Stimulated activated naive B cell treated with anti-CD40 and anti-IgM and Interleukin-4, amounts not matched to agents 10 μg/mL and 1 μg/mL and 100 μg/mL, for 72 hours (primary cell): ENCODE measurements at places on chromosomes 4 and X.

DNA sequence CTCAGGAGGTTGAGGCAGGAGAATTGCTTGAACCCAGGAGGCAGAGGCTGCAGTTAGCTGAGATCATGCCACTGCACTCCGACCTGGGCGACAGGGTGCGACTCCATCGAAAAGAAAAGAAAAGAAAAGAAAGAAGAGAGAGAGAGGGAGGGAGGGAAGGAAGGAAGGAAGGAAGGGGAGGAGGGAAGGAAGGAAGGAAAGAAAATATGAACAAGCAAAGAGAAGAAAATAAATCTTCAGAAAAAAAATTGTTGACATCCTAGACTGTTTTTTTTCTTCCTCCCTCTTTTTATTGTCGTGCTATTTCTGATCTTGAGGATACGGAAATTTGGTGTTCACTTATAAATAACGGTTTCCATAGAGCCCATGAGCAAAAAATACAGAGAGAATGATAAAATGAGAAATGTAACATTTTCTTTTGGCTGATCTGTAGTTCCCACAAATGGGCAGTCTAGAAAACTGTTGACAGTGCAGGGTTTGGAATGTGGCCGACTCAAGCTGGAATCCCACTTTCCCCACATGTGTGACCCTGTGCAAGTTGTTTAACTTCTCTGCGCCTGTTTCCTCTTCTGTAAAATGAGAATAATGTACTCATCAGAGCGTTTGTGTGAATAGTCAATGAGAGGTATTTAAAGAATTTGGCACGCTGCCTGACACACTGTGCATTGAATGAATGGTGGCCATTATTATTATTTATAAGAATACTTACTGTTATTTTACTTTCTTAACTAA lies 19.4 kb downstream of the SORBS2 start:
- no peak for DNase-seq

DNA sequence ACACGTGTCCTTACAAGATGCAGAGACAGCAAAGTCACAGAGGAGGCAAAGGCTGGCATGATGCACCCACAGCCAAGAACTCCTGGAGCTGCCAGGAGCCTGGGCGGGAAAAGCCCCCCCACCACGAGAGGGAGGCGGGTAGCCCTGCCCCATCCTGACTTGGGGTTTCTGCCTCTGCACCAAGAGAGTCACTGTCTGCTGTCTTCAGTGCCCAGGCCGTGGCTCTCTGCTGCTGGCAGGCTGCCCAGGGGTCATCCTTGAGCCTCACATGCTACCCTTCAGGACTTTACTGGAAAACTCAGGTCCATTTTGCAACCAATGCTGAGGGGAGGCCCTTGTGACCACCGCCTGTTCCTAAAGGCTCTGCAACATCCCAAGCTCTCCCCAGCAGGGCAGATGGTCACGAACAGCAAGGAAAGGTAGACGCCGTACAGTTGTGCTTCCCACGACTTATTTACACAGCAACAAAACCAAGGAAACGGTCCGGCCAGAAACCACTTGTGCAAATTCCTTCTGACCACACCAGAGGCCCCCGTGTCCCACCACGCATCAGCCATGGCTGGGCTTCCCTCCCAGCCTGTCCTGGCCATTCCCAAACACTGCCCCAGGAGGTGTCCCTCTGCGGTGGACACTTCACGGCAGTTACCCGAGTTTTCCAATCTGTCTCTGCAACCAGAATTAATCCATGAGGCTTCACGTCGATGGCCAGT lies 56.9 kb downstream of the ACOX3 start:
- DNase-seq: no peak

GRCh38 chrX:12452268-12452667 lies 314.0 kb downstream of the FRMPD4 start:
- DNase-seq: no peak

- no peak for DNase-seq
Measured at GRCh38 chr4:70197842-70198241, 2.3 kb downstream of the ODAM start.

DNA sequence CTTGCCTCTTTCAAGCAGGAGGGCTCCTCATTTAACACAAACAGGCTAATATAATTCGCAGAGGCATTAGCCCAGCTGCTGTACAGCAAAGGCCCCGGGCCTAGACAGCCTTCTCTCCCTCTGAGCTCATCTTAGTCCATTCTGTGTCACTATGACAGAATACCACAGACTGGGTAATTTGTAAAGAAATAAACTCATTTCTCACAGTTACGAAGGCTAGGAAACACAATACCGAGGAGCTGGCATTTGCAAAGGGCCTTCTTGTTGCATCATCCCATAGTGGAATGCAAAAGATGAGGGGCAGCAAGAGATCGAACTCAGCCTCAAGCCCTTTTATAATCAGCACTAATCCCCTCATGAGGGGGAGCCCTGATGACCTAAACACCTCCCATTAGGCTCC lies 48.5 kb downstream of the TSPAN5 start:
- no peak for DNase-seq

GRCh38 chr4:24754571-24754970 lies 40.8 kb upstream of the SOD3 start:
- no peak for DNase-seq

DNA sequence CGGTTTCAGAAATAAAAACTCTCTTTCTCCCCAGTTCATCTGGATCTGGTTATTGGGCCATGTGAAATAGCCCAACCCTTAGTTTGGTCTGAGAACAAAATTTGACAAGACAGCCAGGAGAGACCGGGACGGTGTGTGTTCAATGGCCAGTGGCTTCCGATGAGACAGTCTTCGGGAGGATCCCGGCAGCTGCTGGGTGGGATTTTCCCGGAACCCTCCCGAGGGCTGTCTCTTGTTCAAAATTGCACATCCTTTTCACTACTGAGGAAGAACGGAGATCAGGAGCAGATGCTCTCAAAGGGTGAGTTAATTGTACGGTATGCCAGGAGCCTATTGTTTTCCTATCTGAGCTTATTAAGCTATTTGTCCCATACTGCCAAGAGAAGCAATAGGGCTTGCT lies 166.5 kb downstream of the PRR32 start:
- DNase-seq: no peak

DNA sequence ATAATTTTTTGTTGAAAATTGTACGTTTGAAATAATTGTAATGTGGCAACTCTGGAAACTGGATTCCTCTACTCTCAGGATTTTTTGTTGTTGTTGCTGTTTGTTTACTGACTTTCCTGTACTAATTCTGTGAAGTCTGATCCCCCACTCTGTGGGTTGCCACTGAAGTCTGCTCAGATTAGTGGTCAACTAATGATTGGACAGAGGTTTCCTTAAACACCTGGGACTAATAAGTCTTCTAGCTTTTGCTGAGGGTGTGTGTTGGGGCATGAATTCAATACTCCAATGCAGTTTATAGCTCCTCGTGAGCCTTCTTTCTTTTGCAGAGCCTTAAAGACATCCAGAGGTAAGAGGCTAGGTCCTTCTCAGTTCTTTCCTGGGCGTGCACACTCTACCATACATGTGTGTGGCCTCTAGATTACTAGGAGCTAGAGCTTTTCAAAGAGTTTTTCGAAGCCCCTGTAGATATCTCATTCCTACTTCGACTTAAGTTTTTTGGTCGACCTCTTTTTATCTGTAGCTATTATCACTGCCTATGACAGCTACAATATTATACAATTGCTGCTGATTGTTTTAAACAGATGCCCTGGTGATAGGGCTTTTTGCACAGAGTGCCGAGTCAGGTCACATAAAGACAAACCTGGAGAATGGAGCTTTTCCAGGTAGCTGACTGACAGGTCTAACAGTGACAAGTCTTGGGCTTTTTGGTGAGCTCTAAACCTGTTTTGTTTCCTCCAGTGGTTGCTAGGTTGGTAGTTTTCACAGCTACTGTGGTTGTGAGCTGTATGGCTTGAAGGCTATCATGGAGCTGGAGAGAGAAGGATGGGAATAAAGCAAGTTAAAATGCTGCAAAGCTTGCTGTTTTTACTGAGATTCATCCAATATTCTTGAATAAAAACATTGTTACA lies 34.0 kb downstream of the BMP2K start:
- DNase-seq: no peak

- no peak for DNase-seq
Measured at GRCh38 chr4:80180743-80181142, 16.6 kb upstream of the PRDM8 start.

DNA sequence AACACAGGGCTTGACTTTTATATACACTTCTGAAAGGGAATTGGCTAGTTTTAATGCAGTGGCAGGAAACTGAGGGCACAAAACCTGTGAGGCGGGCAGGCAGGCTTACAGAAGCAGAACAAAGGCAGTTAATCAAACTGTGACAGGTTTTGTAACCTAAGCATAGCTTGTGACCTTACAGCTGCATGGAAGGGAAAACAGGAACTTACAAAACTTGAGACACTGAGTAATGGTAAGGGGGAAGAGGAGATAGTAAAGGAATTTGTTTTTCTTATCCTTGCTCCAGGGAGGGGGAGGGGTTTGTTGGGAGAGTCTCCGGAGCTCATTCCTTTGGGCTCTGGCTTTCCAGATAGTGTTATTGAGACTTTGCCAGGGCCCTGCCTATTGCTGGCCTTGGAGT lies 55.6 kb downstream of the SLITRK4 start:
- DNase-seq: no peak

DNA sequence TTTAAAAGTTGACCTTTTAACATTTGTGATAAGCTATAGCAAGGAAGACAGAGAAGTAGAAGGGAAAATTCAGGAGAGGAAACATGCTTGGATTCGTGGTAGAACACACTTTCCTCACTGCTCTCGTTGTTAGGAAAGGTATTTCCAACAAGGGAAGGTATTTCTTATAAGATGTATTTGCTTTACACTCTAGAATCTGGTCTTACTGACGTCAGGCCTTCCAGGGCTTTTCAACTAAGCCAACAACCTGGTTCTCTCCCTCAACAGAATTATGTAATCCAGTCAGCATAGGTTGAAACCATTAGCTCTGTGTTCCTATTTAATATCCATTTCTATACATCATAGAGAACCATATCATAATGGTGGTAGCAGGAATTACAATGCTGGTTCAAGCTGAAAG lies 241.9 kb downstream of the SLC39A8 start:
- DNase-seq: no peak

- no peak for DNase-seq
Measured at GRCh38 chr4:180688480-180688879, 1554.7 kb upstream of the TENM3 start.

GRCh38 chr4:44231006-44231405 lies 217.6 kb downstream of the KCTD8 start:
- no peak for DNase-seq

- no peak for DNase-seq
Measured at GRCh38 chr4:148857239-148857972, 415.2 kb upstream of the NR3C2 start.

DNA sequence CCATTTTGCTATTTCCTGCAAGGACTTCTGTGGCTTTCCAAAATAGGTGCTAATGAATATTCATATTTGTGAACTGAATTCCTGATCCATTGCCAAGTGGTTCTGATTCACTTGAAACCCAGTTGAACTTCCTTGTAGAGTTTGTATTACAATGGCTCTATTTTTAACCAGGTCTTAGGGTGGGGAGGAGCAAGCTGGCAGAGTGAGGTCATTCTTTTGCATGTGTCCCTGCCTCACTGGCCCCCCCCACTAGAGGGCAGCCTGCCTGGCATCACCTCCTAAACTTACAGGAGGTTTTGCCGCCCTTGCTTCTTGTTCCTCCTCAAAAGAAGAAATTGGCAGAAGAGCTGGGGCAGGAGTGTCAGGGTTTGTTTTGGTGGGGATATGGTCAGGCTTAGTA lies 10.5 kb downstream of the PTTG2 start:
- peak; percentile 29 for DNase-seq

- peak; percentile 16 for DNase-seq
Measured at GRCh38 chrX:13428053-13428786, 108.4 kb upstream of the ATXN3L start.

- no peak for DNase-seq
Measured at GRCh38 chr4:57147335-57148060, 37.3 kb upstream of the IGFBP7 start.

- DNase-seq: no peak
Measured at GRCh38 chr4:55326629-55327028, 19.4 kb upstream of the SRD5A3 start.
